ENCODE measurements at places on chromosomes 2 and 18.
A peak's percentile ranks its signal among the peaks of the same experiment; 100 is the strongest.

DNA sequence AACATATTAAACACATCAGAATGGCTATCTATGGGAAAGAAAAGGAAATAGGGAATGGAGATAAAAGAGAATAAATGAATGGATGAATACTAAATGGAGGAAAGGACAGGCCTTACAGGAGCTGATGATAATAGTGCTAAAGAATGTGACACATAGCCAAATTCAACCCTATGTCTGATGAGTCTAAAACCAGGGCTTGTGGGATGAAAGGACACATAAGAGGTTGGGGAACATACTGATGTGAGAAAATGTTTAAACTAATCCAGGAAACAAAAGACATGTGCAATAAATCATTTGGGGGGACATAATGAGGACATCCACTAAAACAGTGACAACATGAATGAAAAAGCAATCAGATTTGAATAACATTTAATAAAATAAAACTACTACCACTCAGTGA, 120.0 kb downstream of the DYM start:
- no peak for DNase-seq

GRCh38 chr2:124589971-124590370, 564.9 kb downstream of the CNTNAP5 start:
- no peak for DNase-seq

DNA sequence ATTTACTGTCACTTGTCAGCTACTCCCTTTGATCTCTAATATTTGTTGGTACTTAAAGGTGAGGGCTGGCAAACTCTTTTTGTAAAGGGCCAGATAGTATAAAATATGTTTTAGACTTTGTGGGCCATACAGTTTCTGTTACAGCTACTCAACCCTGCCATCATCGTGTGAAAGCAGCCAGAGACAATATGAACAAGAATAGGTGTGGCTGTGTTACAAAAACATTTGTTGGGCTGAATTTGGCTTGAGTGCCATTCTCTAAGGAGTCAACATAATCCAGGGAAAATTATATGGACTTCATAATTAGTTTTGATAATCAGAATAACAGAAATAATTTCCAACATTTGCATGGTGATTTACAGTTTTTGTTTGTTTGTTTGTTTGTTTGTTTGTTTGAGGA, 190.6 kb downstream of the LTBP1 start:
- DNase-seq: no peak

DNA sequence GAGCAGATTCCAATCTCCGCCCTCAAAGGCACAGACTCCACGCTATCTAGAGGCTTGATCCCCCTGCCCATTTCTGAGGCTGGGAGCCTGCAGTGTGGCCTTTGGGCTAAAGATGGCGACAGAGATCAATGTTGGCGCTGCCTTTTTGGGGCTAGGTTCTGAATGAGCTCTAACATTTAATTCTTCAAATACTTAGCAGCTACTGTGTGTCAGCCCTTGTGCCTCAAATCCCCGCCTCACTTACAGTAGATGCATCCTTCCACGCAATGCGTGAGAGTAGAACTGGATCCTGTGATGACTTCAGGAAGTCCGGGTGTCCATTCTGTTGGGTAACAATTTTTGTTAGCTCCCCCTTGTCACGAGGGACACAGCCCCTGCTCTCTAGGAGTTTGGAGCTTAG, 12.4 kb downstream of the IL1F10 start:
- DNase-seq: peak; percentile 45

DNA sequence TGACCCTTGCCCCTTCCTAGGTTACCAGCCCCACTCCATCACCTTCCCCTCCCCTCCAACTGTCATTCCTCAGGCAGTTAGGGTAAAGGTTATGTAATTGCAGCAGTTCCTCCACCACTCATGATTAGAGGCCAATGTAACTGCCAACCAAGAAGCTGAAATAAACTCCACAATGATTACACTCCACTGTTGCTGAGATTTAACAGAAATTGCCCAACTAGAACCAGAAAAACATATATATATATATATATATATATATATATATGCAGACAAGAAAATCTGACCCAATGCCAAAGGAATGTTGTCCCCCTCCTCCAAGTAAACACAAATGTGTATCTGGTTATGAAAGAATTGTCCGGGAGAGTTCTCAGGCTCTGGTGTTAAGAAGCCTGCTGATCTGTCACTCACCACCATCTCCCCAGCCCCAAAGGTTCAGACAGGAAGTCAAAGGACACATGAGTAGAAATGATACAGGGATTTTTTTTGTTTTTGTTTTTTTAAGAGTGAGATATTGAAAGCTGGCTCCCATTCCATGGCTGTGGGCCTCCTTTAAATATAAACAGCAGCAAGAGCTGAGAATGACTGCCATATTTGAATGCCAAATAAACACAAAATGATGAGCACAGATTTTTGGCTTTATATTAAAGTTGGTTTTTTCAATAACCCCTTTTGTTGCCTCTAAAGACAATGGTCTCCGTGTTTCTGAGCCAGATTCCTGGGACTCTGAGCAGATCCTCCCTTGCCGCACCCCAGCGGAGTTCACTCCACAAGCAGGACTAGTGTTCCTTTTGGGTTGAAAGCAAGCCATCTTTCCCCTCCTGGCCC, 127.2 kb upstream of the MAPRE2 start:
- DNase-seq: peak; percentile 28

Measured in COLO829 (cell line).